ENCODE measurements at places on chromosomes 12 and 14.
A peak's percentile ranks its signal among the peaks of the same experiment; 100 is the strongest.

DNA sequence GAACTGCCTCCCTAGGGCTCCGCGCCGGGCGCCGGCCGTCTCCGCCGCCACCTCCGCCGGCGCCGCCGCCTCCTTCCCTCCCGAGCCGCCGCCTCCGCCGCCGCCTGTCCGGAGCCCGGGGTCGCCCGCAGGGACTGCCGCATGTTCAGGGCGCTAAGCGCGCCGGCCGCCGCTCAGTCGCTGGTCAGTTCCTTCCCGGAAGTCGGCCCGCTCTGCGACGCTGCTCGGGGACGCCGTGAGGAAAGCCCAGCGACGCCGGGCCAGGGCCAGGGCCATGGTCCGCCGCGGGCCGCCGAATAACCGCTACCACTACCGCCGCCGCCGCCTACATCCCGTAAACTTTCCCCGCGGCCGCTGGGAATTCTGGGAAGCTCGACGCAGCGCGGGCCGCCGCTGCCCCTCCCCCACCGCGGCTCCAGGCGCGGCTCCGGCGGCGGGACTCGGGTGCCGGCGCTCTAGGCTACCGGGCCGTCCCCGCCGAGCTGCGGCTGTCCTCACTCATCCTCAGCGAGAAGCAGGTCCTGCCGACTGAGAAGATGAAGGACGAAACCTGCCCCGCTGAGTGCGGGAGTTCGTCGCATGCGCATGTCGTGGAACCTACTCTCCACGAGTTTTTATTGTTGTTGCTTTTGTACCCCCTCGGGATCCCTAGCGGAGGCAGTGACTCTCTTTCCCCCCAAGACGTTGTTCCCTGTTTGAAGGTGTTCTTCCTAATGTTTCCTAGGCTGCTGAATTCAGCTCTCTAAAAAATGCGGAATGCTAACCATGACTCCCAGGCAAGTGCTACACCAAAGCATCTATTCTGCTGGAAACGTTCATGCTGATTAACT lies at the start of gene SAV1:
TSS of gene SAV1 (minus strand) at position 311 of the 830 bp plus-strand sequence. CDS start 339 bp downstream, outside the sequence.
- peak; percentile 23 for DNase-seq

DNA sequence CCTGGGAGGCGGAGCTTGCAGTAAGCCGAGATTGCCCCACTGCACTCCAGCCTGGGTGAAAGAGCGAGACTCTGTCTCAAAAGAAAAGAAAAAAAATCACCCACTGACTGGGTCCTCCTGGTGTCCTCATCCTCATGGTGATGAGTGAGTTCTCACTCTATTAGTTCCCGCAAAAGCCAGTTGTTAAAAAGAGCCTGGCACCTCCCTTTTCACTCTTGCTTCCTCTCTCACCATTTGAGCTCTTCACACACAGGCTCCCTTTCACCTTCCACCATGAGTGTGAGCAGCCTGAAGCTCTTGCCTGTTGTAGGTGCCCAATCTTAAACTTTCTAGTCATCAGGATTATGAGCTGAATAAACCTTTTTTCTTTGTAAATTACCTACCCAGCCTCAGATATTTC lies 176.4 kb downstream of the SLC38A4 start:
- no peak for DNase-seq

- no peak for DNase-seq
These were observed 5.4 kb downstream of the SIX6 start for GRCh38 chr14:60514378-60514740.

DNA sequence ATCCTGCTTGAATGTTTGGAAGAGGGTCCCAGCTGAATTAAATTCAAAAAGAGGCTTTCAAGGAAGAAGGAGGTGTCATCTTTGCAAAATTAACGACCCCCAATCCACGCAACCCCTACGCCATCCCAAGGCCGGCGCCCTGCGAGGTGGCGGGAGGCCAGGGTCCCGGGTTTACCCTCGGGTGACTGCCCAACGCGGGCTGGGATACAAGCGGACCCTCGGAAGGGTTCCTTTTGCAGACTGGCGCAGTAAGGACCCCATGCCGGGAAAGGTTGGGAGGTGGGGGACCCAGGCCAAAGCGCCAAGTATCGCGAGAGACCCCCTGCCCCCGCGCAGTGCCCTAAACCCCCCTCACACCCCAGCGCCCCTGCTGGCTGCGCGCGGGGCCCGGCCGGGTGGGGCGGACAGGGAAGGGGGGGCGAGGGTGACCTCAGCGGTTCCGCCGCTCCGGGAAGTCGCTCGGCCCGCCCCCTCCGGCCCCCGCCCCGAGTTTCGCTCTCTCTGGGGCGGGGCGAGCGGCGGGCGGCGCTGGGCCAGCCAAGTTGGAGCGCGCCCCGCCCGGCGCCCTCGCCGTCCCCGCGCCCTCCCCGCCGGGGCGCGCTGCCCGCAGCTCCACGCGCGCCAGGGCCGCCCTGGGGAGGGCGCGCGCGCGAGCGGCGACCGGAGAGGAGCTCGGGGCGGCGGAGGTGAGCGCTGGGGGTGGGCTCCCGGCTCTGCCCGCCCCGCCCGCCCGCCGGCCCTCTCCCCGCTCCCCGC lies 708 bp upstream of the ZBTB42 start:
- peak; percentile 70 for DNase-seq

GRCh38 chr12:56571121-56571520 lies 49.5 kb downstream of the RBMS2 start:
- DNase-seq, result no peak

- no peak for DNase-seq
These were observed 331.2 kb downstream of the SLC16A7 start for GRCh38 chr12:59927032-59927431.

DNA sequence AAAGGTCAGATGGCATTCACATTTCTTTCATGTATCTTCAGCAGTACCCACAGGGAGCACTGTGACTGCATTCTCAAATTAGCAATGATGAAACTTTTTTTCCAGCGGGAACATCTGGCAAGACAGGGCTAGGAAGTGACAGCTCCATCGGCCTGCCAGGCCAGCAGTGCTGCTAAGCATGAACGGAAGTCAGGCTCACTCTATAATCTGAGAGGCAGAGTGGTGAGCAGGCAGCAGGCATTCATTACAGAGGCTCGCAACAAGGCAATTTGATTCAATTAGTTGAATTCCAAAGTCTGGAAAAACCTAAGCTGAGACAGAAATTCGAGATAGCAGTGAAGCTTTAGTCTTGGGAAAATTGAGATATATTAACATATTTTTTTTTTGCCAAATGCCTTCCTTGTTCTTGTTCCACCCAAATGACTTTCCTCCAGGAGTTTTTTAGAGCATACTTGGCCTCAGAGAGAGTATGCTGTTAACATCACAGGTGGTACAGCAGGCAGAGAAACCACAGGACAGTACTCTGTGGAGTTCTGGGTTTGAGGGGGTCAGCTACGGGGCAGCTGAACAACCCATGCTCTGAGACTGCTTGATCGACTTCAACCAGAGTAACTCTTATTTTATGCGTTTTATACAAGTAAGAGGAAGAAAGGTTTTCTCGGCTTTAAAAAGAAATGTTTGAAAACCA lies 414.9 kb downstream of the APAF1 start:
- no peak for DNase-seq

DNA sequence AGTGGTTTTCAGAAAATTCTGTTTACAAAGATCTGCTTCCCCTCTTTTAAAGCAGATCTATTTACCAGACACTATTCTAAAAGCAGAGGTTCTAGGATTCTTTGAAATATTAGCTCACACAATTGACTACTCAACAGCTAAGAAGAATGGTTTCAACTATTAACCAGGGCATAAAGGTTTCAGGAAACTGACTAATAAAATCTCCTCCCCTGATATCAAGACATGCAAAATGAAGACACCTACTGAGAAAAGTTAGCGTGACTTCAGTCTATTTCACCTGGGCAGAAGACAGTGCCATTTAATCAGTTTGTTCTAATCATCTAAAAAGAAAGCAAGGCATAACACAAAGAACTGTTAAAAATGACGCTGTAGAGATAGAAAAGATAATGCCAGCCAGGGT lies 22.2 kb downstream of the DAD1 start:
- DNase-seq, result no peak

DNA sequence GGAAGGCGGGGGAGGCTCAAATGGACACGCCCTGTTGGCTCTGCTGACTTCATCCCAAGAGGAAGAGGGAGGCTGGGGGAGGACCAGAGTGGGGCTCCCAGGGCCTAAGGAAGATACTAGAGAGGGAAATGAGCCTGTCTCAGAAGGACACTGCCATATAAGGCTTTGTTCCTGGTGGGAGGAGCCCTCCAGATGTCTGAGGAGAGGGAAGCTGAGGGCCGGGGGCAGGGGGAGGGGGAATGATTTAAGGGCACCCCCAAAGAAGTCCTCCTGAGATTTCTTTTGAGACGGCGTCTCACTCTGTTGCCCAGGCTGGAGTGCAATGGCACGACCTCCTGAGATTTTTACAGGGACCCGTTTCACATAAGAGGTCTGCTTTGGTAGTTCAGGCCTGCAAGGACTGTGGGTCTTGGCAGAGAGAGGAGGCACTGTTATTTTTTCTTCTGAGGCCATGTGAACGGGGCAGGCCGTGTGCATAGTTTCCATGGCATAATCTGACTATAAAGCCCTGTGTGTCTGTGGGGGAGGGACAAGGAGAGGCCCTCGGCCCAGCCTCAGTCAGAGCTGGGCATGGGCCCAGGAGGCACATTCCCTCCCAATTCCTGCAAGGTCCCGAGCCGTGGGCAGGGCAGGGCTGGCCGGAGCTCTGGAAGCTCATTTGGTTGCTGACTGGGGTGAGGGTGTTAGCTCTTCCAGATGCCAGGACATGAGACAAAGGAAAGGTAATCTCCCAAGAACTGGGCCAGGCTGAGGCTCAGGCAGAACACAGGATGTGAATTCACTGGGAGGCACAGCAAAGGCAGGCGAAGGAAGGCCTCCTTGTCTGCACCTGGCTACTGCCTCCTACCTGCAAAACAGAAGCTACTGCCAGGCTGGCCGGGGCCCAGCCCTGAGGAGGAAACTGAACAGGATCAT lies 22.2 kb upstream of the PLEKHG3 start:
- no peak for DNase-seq

DNA sequence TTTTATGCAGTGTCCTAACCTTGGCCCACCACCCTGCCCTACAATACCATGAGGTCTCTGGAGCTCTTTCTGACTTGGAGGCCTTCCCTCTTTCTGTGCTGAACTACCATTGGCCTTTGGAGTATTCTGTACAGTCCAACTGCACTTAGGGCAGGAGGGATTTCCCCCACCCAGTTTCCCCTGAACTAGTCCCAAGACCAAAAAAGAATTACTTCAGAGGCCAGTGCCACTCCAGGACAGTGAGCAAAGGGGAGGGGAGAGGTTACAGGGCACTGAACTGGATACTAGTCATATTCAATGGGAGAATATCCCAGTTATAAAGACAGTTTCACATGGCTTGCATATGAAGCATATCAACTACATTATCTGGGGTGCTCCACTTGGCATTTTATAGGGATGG lies 6.1 kb downstream of the SLCO1A2 start:
- DNase-seq, result no peak

- DNase-seq, result no peak
These were observed 15.0 kb downstream of the WNT5B start for GRCh38 chr12:1643905-1644533.

DNA sequence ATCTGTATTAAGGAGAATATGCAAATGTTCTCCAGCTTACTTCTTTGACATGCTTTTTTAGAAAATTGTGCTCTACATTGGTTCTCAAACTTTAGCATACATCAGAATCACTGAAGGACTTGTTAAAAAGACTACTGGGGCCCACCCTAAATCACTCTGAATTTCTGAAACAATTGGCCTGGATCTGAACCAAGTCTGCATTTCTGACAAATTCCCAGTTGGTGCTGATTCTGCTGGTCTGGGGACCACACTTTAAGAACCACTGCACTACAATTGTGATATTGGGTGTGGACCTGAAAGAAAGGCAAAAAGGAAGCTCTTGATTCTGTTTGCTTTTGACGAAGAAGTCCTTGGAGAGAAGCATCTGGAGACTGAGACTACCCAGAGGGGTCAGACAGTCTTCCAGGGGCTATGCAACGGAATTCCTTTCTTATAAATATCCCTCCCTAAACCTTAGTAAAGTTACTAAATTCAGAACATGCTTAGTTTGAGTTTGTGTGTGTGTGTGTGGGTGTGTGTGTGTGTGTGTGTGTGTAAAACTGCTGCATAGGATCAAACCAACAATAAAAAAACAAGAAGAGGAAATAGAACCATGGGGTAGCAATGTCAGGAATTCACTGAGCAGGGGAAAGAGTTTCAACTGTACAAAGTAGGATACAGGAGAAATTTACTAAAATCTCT lies 36.8 kb downstream of the EAPP start:
- DNase-seq, result no peak

GRCh38 chr12:79266343-79267144 lies 402.0 kb downstream of the SYT1 start:
- DNase-seq, result no peak

DNA sequence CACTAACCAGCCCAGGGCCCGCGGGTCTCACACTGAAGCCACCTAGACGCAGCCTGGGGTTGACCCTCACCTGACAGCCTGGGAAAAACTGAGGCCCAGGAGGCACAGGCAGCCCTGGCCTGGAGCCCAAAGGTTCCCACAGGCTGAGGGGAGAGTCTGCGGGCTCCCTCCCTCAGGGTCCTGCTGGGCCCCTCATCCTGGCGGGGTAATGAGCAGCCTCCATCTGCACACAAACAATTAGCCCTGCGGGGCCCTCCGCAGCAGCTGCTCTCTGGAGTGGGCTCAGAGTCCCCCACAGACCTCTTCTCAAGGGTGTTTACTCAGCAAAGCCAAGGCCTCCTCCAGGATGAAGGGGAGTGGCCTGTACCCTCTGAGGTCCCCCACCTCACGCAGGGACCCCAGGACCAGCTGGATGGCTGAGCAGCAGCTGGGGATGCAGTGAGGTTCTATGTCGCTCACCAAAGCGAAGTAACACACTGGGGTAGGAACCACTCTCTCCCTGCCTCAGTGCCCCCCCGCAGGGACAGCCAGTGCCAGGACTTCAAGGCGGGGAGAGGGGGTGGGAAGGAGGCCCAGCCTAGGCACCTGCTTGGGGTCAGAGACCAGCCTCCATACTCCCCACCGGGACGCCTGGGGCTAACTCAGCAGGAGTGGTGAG lies 7.3 kb downstream of the AKT1 start:
- no peak for DNase-seq

GRCh38 chr12:45730348-45731189 lies 1.1 kb downstream of the ARID2 start:
- peak; percentile 44 for DNase-seq

DNA sequence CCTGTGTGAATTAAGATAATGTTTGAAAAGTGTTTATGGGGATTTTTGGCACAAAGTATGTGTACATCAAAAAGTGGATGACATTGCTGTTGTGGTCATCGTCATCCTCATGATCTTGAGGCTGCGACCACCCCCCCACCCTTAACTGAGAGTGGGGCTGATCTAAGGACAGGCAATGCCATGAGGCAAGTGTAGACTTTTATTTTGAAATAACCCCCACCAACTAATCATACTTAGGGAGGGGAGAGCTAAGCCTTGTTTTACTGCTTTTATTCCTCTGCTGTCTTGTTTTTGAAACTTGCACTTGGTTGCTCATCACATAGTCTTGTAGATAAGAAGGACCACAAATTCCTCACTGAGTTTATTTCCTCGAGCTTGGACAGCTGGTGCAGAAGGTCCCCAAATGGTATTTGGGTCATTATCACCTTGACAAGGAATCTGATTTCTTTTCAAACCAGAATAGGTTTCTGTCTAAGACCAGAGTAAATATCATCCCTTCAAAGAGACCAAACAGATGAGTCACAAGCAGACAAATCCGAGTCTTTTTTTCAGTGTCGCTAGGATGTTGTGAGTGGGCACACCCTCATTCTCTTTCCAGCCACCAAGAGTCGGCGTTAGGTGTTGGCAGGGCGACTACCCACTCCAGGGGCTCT lies 23.9 kb upstream of the SMOC1 start:
- no peak for DNase-seq
